Stimulated activated CD4-positive, alpha-beta T cell treated with anti-CD3 and anti-CD28 coated beads, Interleukin-1b, Interleukin-23, amount 100 ng/mL, for 1 hour (primary cell): ENCODE measurements at places on chromosomes 2 and 18.

GRCh38 chr2:689237-689636, 12.0 kb upstream of the TMEM18 start:
- no peak for DNase-seq

DNA sequence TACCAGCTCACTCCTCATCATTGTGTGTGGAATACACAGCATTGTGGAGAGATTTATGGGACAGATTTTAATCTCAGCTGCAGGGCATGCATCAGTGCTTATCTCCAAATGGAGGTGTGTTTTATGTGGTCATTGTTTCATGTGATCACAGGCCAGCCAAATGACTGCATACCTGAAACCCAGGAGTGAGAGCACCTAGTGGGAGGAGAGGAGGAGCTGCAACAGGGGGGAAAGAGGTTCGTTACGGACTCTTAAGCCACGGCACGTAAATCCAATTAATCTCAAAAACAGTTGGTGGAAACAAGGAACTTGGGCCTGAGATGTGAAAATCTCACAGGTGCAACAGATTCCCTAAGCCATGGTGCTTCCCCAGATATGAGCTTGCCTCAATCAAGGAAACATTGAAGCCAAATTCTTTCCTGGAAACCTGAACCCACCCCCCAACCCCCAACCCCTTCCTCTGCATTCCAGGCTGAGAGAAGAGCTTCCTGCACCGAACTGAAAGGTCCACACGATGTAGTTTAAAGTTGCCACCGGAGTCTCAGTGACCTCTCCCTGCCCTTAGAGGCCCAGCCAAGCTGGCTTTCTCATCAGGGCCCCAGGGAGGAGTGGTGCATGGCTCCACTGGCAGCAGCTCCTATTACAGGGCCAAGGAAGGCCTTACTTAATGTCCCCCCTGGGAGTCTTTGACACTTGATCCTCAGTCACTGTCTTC, 167.4 kb downstream of the C1D start:
- DNase-seq: no peak

DNA sequence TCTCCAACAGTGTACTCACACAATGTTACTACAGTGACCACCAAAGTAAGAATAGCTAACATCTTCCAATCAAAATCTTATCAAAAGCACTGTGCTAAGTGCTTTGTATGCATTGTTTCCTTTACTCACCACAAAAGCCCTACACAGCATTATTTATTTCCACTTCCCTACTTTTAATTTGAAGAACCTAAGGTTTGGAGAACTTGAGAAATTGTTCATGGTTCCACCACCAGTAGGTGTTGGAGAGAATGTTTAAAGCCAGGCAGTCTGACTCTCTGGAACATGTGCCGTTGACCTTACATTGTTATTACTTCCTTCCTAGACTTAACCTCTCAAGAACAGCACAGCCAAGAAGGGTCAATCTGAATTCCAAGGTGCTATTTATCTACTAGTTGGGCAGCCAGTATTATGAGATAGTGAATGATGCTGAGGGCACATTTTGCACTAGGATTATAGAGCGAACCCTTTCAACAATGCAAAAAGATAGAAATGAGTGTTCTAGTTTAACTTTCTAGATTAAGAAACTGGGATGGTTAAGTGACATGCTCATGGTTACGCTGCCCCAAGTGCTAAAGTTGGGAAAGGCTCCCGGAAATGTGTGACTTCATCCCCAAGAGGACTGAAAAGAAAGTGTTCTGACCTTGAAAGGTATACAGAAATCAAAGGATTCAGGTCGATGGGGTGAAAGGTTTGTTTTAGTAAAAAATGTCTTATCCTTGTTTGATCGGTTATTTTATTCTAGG, 55.2 kb upstream of the FAM136A start:
- no peak for DNase-seq

GRCh38 chr2:218431878-218432277, 13.0 kb downstream of the VIL1 start:
- DNase-seq: no peak

DNA sequence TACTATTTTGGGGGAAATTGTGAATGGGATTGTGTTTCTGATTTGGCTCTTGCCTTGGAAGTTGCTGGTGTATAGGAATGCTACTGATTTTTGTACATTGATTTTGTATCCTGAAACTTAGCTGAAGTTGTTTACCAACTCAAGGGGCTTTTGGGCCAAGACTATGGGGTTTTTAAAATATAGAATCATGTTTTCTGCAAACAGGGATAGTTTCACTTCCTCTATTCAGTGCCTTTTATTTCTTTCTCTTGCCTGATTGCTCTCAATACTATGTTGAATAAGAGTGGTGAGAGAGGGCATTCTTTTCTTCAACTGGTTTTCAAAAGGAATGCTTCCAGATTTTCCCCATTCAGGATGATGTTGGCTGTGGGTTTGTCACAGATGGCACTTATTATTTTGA, 1383.8 kb upstream of the ACVR2A start:
- DNase-seq: no peak

GRCh38 chr18:53909668-53910067, 314.8 kb downstream of the MBD2 start:
- no peak for DNase-seq
